Esophagus squamous epithelium (tissue), 5 donors: ENCODE measurements at places on chromosomes 7 and 10.

- DNase-seq, result no peak
These were observed 55.5 kb upstream of the PTPN12 start for GRCh38 chr7:77481615-77482014.

DNA sequence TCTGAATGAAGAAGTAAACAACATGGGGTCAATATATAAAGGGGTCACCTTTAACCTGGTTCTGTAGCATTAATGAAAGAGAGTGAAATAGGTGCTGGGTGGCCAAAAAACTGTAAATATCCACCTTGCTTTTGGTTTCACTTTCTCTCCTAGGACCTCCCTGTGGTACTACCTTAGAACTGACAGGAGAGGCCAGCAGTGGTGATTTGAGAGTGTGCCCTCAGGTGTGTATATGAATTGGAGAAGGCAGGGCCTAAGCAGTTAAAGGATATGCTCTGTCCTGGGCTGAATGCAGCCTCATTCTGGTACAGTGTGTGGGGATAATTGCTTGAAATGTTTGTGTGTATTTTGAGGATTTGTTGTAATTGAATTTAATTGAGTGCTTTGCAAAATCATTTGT, 62.0 kb downstream of the BBS9 start:
- no peak for DNase-seq

DNA sequence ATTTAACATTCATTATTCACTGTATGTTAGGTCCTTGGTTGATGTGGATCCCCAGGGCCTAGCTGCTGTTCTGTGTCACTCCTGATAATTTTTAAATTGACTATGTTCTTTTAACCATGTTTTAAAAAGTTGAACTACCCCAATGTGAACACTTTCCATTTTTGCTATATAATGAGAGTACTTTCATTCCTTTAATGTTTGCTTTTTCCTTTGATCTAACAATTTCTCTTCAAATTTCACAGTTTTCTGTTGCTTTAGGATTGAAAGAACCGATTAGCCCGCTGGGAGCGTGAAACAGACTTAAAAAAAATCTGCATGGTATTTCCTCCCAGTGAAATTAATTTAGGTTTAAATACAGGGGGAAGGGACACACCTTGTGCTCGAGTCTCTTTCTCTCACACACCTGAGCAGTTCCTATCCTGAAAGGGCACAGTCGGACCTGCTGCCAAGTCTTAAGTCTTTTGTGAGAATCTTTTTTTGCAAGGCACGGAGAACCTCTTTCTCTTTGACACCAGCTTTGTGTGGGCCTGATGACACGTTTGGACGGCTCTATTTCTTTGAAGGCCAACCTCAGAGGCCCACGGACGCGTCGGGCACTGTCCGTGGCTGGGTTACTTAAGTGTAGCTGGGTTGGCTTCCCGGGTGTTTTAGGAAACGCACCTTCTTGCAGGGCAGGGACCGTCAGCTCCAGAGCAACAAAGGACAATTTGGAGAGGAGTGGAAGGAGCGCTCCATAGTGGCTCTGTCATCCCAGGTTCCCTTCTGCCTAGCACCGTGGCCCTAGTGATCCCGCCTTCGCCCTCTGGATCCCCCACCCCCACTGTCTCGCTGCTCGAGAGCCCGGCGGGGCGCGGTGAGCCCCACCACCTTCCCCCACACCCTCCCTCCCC, 1.0 kb upstream of the CHN2 start:
- DNase-seq, result no peak

- DNase-seq, result no peak
These were observed 199.0 kb downstream of the PPP1R9A start for GRCh38 chr7:95106401-95106800.

DNA sequence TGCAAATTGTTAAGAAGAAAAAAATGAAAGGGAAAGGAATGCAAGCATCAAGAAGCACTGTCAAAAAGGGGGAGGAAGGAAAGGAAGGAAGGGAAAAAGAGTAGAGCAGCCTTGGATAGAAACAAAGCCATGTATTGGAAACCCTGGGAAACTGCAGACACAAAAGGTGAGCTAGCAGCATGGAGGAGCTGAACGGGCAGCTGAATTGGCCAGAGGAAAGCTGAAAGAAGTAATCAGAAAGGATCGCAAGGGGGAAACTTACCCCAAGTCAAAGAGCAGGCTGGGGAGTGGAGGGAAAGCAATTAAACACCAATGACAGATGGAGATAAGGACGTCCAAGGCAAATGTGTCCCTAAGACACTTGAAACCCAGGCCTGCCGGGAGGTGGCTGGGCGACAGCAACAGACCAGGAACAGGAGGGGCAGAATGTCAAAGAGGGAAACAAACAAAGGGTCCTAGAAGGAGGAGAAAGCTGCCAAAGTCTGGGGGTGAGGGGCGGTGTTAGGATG, 93.8 kb upstream of the SVIL start:
- no peak for DNase-seq

DNA sequence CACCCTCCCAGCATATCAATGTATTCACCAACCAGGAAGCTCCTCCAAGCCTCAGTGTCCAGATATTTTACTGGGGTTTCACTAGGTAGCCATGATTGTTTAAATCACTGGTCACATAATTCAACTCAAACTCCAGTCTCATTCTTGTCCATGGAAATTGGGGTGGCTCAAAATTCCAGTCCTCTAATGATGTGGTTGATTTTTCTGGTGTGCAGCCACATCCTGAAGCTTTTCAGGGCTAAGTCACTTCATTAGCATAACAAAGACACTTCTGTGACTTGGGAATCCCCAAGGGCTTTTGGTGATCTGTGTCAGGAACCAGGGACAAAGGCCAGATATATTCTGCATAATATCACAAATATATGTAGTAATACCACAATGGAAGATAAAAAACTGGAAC, 786.9 kb upstream of the IGFBP3 start:
- no peak for DNase-seq

GRCh38 chr10:71010730-71011129, 122.4 kb upstream of the PCBD1 start:
- no peak for DNase-seq

- no peak for DNase-seq
These were observed 5.6 kb downstream of the TPK1 start for GRCh38 chr7:144830024-144830785.

DNA sequence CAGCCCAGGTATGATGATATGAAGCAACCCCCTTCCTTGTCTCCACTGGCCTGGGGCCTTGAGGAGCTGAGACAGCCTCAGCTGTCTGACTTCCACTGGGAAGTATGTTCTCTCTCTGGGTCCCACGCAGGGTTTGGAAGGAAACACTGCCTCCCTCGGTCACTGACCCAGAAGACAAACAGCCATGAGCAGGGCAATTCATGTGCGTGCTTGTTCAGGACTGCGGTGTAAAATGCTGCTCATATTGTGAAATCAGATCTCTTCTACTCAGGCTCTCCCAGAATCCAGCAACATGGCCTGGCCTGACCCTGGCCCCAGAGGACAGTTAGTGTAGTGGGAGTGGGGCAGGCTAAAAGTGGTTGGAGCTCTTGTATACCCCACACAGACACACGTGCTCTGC, 2.8 kb downstream of the CLCN1 start:
- DNase-seq, result no peak

DNA sequence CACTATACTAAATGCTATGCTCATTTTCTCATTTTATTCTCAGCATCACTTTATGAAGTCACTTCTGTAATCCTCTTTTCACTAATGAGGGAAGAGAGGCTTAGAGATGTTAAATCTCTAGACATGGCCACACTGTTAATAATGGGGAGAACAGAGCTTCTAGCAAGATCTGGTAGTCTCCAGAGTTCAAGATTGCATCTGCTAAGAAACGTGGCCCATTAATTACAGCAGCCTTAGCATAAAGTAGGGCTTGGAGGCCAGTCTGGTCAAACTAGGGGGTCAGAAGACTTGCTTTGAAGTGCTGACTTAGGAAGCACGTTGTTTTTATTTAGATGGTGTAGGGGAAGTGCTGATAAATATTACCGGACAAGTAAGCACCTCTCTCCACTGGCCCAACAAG, 29.3 kb downstream of the ARL4A start:
- DNase-seq, result no peak

DNA sequence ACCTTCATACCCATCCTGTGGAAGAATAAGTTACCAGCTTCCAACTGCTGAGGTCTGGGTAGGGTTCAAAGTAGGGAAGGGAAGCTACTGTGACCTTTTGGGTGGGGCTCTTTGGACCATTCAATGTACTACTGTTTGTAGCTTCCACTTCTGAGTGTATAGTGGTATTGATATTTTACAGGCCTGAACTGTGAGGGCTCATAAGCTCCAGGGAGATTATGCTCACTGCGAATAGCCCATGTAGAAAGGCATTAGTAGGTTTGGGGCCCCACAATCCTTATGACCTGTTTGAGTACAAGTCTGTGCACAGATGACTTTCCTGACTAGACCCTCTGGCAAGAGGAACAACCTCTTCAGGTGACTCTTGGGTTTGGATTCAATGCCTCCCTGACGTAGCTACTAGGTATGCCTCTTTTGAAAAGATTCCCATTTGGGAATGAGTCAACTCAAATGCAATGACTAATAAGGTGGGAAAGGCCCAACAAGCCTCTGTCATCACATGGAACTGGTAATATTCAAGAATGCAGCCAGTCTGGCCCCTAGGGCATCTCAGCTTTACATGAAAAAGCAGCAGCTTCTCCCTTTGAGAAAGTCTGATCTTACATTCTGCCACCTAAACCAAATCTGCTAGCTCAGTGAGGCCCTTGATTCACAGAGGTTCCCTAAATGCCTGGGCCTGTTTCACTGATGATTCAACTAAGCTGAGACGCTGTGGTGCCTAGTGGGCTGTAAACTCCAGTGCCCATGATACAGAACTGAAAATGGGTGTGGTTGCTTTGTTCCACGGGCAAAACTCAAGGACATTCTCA, 79.8 kb downstream of the ABI1 start:
- DNase-seq, result no peak

- DNase-seq, result no peak
These were observed at the start of gene SFRP4 for GRCh38 chr7:37916673-37917660. Gene SFRP4 (minus strand): TSS chr7:37916817. CDS start chr7:37916537, 280 bp downstream.

DNA sequence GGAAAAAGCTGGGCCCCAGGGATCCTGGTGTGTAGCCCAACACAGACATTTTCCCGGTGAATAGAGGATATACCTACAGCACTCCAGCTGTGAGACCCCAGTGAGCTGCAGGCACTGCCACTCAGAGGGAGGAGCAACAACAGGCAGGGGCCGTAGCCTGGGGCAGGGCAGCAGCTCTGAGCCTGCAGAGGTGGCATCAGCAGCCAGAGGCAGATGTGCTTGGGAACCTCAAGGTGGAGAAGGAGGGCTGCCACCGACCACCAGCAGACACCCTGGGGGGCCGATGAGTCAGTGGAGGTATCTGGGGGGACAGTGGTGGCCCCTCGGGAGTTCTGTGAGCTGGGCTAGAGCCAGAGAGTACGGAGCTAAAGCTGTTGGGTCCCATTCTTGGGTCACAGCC, 110.2 kb upstream of the GDF10 start:
- no peak for DNase-seq

DNA sequence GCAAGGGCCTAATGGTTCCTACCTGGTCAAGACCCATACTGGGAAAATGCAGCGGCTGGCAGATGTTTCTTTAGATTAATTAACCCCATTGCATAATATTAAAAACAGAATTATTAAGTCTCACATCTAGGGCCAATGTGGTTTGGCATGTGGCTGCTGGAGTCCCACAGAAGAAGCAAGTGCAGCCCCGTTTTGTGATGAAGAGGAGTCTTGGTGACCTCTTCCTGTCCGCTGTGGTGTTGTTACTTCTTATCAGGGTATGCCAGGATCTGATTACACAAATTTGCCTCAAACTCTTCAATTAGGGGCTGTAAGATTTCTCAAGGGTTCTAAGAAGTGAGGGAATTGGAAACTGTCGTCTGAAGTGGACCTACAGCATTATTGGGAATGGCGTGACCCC, 240.3 kb downstream of the SEC23IP start:
- no peak for DNase-seq

- DNase-seq, result no peak
These were observed 536.0 kb upstream of the GALNT17 start for GRCh38 chr7:70595755-70596597.

GRCh38 chr10:32882076-32882475, 76.0 kb downstream of the ITGB1 start:
- DNase-seq, result no peak

- DNase-seq, result no peak
These were observed 51.0 kb downstream of the ATXN7L1 start for GRCh38 chr7:105825371-105825770.

DNA sequence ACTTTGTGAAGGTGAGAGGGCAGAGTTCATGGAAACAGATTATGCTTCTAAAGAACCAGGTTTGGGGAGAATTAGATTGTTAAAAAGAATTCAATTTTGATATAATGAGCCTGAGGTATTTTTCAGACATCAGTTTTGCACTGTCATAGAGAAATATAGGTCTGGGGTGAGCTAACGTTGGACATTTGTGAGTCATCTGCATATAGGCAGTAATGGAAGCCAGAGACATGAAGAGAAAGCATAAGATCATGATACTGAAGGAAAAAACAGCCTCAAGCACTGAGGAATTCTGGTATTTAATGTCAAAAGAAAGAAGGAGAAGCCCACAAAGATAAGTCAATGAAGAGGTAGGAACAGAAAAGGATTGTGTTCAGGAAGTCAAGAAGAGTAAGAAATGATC, 32.4 kb upstream of the COL1A2 start:
- no peak for DNase-seq

GRCh38 chr10:15652117-15652516, 67.6 kb downstream of the ITGA8 start:
- no peak for DNase-seq

DNA sequence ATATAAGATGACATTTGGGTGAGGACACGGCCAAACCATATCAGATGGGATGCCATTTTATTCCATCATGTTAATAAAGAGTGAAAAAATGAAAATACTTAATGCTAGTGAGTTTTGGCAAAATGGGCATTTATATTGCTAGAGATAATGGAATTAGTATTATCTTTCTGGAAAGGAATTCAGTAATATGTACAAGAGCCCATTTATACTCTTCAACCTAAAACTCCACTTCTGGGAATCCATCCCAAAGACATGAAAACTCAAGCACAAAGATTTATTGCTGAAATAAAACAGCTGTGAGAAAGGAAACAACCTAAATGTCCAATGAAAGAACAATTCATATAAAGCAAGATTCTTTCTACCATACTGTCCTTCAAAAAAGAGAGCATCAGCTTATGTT, 96.0 kb upstream of the TMEM168 start:
- DNase-seq, result no peak

DNA sequence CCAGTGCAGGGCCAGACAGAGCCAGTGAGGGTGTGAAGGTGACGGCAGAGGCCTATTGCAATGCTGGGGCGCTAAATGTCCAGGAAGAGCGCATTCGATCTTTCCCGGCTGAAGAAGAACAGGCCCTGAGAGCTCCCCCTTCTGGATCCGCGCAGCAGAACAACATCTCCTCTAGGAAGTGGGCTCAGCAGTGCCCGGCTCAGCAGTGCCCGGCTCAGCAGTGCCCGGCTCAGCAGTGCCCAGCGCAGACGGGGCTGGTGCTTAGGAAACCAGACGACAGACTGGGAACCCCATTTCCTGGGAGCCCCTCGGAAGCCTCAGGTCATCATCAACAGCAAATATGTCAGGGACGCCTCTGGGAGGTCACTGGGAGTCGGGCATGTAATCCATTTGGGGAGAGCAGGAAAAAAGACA, 4.7 kb upstream of the NOS3 start:
- no peak for DNase-seq

GRCh38 chr10:89836840-89837164, 135.4 kb downstream of the KIF20B start:
- DNase-seq, result no peak
